ENCODE measurements at places on chromosomes 12 and 14.

DNA sequence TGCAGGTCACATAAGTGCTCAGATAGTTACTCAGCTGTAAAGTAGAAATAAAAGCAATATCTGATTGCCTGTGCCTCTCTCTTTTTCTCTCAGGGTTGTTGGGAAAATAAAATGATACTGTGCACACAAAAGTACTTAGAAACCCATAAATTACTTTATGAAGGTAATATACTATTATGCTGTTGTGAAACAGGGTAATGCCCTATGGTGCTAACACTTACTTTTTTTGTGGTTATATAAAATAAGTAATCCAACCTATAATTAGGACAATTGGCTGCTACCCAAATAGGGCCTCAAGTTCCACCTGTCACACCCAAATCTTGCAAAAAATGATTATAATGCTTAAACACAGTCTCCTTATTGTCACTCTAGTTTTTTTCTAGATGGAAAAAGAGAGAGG is 50.6 kb downstream of the DAAM1 start:
- DNase-seq, result no peak

DNA sequence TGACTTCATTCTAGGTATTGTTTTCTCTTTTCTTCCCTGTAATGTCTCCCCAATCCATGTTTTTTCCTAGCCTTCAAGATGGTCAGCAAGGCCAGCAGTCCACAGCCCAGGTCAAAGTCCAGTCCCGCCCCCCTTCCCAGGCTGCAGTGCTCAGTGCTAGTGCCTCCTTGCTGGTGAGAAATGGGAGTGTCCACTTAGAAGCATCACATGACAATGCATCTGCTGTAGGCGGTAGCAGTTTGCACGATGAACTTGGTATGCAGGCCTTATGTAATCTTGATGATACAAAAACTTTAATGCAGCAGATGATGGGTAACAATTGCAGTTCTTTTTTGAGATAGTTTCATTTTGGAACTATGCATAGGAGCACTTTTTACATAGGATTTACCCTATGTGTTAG is 88.4 kb downstream of the PCNX1 start:
- no peak for DNase-seq

DNA sequence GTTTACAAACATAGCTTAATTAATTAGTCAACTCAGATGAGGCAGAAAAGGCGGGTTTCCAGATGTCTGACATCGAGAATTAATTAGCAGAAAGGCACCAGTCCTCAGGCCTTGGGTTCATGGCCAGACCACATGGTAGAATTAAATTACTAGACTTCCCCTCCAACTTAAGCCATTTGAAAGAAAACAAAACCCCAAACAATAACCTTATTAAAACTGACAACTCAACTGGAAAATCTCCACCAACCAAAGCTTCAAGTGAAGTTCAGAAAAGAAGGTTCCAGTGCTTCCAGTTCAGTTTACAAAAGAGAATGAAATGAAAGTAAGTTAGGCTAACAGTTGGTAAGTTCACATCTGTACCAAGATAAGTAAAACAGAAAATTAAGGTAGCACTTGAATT is 349.5 kb downstream of the GRIN2B start:
- no peak for DNase-seq

DNA sequence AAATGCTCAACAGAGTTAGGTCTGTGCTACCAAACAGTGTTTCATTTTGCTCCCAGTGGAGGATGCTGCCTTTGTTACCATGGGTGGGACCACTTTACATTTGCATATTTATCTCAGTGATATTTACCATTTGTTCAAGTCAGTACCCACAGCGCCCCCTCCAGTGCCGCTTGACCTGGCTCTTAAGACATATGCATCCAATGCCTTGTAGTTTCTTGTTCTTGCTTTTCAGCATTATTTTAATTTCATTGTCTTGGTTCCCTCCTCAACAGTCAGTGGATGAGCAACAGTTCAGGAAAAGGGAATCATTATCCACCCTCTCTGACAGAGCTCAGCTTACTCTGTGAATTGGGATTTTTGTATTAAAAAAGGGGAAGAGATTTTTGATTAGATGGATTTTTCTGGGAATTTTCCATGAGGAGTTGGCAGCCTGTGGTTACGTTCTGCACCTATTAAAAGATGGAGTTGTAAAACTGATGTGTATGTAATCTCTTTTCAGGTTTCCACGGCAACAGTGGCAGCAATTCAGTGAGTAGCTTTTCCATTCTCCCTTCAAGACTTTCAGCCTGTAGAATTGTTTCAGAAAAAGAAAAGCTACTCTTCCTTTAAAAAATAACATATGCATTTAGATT is 240.5 kb upstream of the DAAM1 start:
- DNase-seq, result no peak

DNA sequence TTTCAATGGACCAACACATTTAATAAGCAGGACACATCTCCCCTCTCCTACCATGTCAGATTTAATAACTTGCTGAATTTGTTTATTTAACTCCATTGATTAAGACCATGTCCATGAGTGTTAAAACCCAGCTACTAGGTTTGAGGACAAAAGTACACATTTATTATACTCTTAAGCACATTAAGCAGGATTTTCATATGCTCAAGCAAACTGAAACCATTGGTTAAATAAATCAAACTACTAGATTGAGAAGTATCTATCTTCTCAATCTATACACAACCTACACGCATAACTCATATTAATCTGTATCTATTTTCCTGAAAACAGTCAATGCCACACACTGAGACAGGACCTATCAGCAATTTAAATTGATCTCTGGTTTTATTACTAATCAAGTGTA is 85.2 kb downstream of the KITLG start:
- no peak for DNase-seq

- DNase-seq, result no peak
These were observed 113.1 kb upstream of the MYL2 start for GRCh38 chr12:111033281-111034082.

- DNase-seq, result no peak
These were observed 903 bp downstream of the PARPBP start for GRCh38 chr12:102120886-102121285.

- no peak for DNase-seq
These were observed 81.3 kb downstream of the ERGIC2 start for GRCh38 chr12:29299633-29300032.

DNA sequence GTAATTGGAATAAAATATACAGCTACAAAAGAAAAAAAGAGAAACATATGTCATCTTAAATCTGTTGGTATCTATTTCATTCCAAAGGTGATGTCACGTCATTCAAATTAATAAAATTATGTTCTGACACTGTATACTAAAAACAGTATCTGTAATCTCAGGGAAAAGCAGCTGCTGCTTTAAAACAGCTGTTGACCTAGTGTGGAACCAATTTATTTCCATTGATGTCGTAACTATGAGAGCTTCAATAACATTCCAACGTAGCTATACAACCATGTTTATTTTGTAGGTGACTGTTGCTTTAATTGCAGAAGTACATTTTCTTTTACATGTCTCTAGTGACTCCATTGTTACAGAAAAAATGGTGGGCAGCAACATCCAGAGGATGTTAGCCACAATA is 571.7 kb downstream of the RPS29 start:
- DNase-seq, result no peak

- DNase-seq, result no peak
These were observed 39.6 kb upstream of the PIK3C2G start for GRCh38 chr12:18221726-18222125.

- DNase-seq, result no peak
These were observed 39.1 kb downstream of the GAS2L3 start for GRCh38 chr12:100612606-100613005.

DNA sequence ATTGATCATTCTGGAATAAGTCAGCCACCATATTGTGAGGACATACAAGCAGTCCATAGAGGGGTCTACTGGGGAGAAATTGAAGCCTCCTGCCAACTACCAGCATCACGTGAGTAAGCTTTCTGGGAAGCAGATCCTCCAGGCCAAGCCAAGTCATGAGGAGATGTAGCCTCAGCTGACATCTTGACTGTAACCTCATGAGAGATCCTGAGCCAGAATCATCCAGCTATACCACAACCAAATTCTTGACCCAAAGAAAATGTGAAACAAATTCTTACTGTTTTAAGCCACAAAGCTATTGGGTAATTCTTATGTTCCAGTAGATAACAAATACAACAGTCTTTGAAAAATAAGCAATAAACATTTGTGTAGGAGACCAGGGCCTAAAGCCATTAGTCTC is 479.4 kb upstream of the DCN start:
- DNase-seq, result no peak

DNA sequence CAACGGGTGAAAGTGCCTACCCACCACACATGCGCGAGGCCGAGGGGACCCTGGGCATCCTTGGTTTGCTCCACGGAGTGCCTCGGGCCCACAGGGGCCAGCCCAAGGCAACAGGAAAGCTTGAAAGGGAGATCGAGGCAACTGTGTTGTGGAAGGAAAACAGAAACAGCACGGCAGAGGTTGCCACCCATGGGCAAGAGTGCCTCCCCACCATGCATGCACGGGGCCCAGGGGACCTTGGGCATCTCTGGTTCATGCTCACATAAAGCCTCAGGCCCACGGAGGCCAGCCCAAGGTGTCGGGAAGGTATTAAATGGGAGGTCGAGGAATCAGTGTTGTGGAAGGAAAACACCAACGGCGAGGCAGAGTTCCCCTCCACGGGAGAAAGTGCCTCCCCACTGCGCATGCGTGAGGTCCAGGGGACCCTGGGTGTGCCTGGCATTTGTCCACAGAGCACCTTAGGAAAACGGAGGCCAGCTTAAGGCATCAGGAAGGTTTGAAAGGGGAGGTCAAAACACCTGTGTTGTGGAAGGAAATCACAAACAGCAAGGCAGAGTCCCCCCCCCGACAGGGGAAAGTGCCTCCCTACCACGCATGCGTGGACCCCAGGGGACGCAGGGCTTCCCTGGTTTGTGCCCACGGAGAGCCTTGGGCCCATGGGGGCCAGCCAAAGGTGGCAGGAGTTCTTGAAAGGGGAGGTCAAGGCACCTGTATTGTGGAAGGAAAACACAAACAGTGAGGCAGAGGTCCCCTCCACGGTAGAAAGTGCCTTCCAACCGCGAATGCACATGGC is 367.3 kb downstream of the ALG10 start:
- no peak for DNase-seq

GRCh38 chr14:74548881-74549280 is 55.3 kb downstream of the ISCA2 start:
- DNase-seq, result no peak

DNA sequence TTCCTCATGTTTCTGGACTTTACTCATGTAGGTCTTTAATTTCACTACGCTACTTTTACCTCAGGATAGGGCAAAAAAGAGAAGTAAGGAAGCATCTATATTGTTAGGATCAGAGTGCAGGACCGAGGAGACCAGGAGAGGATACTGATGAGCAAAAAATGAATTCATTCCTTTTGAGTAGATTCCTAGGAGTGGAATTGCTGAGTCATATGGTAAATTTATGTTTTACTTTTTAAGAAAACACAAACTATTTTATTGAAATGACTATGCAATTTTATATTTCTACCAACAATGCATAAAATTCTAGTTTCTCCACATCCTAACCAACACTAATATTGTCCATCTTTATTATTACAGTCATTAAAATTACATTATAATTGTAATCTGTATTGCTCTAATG is 50.8 kb upstream of the GARIN6 start:
- no peak for DNase-seq

- DNase-seq, result no peak
These were observed 20.7 kb downstream of the CPNE8 start for GRCh38 chr12:38884666-38885065.

DNA sequence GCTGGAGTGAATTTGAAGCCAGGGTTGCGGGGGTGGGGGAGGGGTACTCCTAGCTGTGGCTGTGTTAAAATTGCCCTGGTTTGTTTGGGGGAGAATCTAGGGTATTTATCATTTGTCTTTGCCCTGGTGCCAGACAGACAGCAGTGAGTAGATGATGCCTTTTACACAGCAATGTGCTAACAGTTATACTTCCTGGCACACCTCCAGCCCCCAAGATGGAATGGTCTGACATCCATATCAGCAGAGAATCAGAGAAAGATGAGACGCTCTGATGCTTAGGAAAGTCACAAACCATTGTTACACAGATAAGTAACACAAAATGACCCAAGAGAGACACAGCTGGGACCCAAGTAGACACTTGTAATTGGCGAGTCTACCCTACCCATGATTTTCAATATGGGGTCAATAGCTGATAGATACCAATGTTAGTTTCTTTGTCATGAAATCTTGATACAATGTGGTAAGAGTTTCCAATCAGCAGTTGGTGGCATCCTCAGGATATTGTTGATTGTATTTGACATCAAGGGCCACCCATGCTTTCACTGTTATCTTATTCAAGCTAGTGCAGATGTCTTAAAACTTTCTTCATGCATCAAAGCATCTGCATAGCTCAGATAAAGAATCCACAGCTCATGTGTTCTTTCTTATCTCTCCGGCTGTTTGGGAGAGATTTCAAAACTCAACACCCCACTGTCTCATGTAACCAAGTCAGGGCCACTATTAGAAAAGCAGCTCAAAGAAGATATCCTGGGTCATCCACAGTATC is 2.6 kb upstream of the PRKAB1 start:
- no peak for DNase-seq

GRCh38 chr14:91830777-91831176 is 36.6 kb downstream of the TC2N start:
- DNase-seq, result no peak

GRCh38 chr12:6229224-6230218 is 29.3 kb downstream of the CD9 start:
- DNase-seq, result no peak

GRCh38 chr12:77725611-77726010 is 105.1 kb upstream of the NAV3 start:
- no peak for DNase-seq

- DNase-seq, result no peak
These were observed 117.9 kb upstream of the SFSWAP start for GRCh38 chr12:131592972-131593371.

Measured in posterior cingulate gyrus (tissue), 11 donors.